ENCODE measurements at places on chromosomes 5 and 9. TPM values are rescaled to one million over a fixed set of nuclear protein-coding genes. Genes with fewer than 3 reads are reported as not detected.

HMCN2 gene
- total RNA-seq, result 3.8 TPM

DIPK1B gene
- 8.2 TPM for total RNA-seq

GMCL2 gene
- not detected for total RNA-seq

RGS3 gene
- 31.7 TPM for total RNA-seq

TAF11L10 gene
- total RNA-seq, result not detected

MEIKIN gene
- total RNA-seq, result not detected

COQ4 gene
- 30.2 TPM for total RNA-seq

CDC14B gene
- 33.4 TPM for total RNA-seq

TMEM215 gene
- total RNA-seq, result not detected

CNTFR gene
- total RNA-seq, result 103 TPM

LHX3 gene
- not detected for total RNA-seq

C5 gene
- total RNA-seq, result 13.2 TPM

OR1Q1 gene
- not detected for total RNA-seq

UGT3A2 gene
- total RNA-seq, result not detected

ETF1 gene
- 112 TPM for total RNA-seq

BASP1 gene
- total RNA-seq, result 50.1 TPM

PCDHB13 gene
- total RNA-seq, result 3.7 TPM

IGFBPL1 gene
- not detected for total RNA-seq

PROB1 gene
- total RNA-seq, result 0.73 TPM

HRCT1 gene
- total RNA-seq, result 3.4 TPM

SLC25A25 gene
- 27.2 TPM for total RNA-seq

DMRT3 gene
- 0.29 TPM for total RNA-seq

KCTD16 gene
- 0.32 TPM for total RNA-seq

LRRTM2 gene
- 1.4 TPM for total RNA-seq

EQTN gene
- not detected for total RNA-seq

NUTM2G gene
- total RNA-seq, result not detected

PCDHGA5 gene
- 9.4 TPM for total RNA-seq

RNF208 gene
- 1.5 TPM for total RNA-seq

CDC26 gene
- total RNA-seq, result 32.0 TPM

Data from breast epithelium (tissue), 4 donors.